ENCODE measurements at places on chromosomes 6 and 20.

DNA sequence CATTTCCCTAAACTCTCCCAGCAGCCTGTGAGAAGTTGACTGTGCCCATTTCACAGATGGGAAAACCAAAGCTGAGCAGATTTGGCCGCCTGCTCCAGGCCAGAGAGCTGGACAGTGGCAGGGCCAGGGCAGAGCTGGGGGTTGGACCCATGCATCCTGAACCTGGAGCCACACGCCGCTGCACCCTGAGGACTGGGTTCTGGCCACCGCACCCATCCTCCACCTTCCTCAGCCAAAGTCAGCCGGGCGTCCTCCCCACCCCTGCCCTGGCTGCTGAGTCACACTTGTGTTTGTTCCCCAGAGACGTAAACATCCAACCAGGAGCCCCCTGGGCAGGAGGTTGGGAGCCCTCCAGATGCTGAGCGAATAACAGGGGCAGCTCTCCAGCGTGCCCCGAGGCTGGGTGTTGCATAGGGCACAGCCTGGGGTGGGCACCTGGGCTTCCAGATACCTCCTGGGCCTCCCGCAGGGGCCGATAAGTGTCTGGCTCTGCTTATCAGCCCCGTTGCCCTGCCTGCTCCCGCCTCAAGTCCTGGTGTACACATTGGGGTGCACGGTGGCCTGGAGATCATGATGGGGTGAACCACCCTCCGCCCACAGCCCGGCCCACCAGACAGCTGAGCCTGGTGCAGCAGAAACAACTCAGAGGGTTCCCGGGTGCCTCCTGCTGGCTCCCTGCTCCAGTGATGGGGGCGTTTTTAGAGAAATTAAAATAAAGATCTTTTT lies 23.8 kb downstream of the RBM38 start:
- DNase-seq, result no peak

- DNase-seq, result no peak
These were observed 277.0 kb upstream of the PTCHD4 start for GRCh38 chr6:48388044-48388443.

- DNase-seq, result no peak
These were observed 654 bp downstream of the FAM8A1 start for GRCh38 chr6:17600527-17601385.

DNA sequence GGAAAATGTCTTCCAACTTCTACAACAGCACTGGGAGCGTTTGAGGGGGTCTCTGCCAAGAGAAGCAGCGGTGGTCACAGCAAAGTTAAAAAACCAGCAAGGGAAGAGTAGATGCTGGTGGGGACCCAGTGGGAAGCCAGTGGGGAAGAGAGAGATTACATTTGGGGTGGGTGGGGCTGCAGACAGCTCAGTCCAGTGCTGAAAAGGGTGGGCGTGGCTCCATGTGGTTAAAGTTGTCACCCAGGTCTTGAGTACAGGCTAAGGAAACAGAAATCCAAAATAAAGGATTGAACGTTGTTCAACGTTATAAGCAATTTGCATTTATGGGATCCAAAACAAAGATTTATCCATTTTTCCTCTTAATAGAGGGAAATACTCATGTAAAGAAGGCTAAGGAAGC lies 106.3 kb upstream of the LY86 start:
- DNase-seq, result no peak

- DNase-seq, result no peak
These were observed 105.5 kb downstream of the PTPRK start for GRCh38 chr6:128414943-128415342.

DNA sequence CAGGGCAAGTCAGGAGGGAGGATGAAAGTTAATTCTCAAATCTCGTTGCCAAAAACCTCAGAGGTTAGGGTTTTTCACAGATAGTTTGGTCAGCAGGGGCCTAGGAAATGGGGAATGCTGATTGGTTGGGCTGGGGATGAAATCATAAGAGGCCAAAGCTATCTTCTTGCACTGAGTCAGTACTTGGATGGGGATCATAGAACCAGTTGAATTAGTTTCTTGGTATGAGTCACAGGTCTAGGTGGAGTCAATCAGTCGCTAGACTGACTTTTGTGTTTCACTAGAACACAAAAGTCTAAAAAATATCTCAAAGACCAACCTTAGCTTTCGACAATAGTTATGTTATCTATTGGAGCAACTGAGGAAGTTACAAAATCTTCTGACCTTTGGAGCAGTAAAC lies 368.5 kb downstream of the TBC1D32 start:
- DNase-seq, result no peak

GRCh38 chr6:81762132-81762531 lies 9.7 kb upstream of the TENT5A start:
- no peak for DNase-seq

DNA sequence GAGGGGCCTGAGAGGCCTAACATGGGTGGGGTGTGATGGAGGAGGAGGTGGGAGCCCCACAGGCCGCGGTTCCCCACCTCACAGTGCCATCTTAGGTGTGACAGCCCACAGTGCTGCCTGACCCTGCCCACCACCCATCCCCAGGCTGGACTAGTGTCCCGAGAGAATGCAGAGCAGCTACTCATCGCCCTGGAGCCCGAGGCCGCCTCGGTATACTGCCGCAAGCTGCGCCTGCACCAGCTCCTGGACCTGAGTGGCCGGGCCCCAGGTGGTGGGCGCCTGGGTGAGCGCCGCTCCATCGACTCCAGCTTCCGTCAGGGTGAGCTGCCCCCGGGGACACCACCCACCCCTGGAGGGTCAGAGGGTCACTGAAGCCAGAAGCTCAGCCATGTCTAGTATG lies 15.6 kb downstream of the HSPA12B start:
- no peak for DNase-seq

DNA sequence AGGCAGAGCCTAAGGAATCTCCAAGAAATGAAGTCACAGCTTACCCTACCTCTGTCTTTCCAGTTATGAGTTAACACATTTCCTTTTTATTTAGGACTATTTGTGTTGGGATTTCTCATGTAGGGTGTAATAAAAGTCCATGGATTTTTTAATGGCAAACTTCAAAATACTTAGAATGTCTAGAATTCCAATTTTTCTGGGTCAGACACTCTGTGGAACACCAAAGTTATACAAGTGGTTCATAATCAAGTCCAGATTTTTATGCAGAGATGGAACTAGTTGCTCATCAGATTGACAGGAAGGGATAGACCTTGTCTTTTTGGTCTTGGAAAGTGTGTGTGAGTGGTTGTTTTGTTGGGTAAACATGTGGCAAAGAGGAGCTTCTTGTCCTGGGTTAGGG lies 303.5 kb upstream of the RNF24 start:
- DNase-seq, result no peak

Measured in bone marrow (tissue), 2 donors.